ENCODE measurements at places on chromosomes 11 and 22.

GRCh38 chr22:50186181-50186714, 535 bp downstream of the TRABD start:
- DNase-seq, result no peak
- peaks cover 10% of the 10 kb centered on the region for H3K36me3 ChIP-seq
- no peaks in the 10 kb centered on the region for H3K27me3 ChIP-seq

DNA sequence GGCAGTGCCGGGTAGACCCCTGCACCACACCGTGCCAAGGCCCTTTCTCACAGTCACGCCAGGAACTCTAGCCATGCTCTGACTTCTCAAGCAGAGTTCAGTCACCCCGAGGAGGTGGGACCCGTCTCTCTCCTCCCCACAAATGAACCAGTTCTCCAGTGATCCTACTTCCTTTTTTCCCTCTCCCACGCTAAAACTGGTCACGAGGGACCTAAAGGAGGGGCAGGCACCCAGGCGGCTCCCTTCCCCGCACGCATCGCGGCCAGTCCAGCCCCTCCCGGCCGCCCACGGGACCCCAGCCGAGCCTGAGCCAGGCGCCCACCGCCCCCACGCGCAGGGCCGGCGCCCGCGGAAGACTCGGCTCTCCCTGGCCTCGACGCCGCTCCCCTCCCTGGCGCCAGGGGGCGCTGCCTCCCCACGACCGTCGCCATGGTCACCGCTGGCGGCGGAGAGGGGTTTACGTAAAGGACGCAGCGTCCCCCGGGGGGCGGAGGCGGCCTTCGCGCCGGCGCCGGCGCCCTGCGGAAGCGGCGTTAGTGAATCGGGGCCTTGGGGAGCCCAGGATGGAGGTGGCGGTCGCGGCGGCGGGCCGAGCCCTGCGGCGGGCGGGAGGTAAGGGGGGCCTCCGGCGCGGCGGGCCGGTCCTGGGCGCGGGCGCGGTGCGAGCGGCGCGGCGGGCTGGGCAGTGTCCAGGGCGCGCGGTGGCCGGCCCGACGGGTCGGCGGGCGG, at the start of gene DAGLA:
DAGLA (plus strand) TSS at position 499 of the 729 bp plus-strand sequence. CDS start 39,765 bp downstream, outside the sequence.
- H3K36me3 ChIP-seq, result no peaks in the 10 kb centered on the region
- peaks cover 37% of the 10 kb centered on the region for H3K27me3 ChIP-seq
- no peak for DNase-seq
- H3K4me3 ChIP-seq, result peak within 1 kb of the TSS; percentile 37

DNA sequence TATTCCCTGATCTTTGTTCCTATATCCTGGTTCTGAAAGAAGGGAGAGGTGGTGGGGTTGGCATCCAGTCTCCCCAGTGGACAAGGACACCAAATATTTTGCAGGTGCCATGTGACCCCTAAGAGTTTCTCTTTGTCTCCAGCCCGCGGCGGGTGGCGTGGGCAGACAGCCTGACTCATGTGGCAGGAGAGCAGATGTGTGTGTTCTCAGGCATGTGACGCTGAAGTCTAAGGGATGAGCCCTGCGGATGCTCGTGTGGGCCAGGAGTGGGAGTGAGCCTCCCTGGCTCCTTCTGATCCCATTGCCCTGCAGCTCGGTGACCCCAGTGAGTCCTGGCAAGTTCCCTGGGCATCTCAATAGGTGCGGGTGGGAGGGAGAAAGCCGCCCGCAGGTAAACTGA, 94.8 kb upstream of the TBCEL start:
- DNase-seq, result no peak
- no peaks in the 10 kb centered on the region for H3K27me3 ChIP-seq
- no peaks in the 10 kb centered on the region for H3K4me1 ChIP-seq
- H3K27ac ChIP-seq, result no peak overlapping the region
- no peaks in the 10 kb centered on the region for H3K36me3 ChIP-seq

GRCh38 chr11:66001942-66002647, at the start of the genes BANF1 and EIF1AD:
Gene BANF1 (plus strand): TSS chr11:66002503. CDS start chr11:66003251, 748 bp downstream.
Gene EIF1AD (minus strand): TSS chr11:66002157. CDS start chr11:66000389, 1,768 bp downstream.
- H3K4me1 ChIP-seq, result peaks cover 6% of the 10 kb centered on the region
- peak within 1 kb of the TSS; percentile 80 for H3K27ac ChIP-seq
- H3K36me3 ChIP-seq, result peaks cover 60% of the 10 kb centered on the region
- no peaks in the 10 kb centered on the region for H3K27me3 ChIP-seq
- H3K4me3 ChIP-seq, result peak within 1 kb of the TSS; percentile 69

DNA sequence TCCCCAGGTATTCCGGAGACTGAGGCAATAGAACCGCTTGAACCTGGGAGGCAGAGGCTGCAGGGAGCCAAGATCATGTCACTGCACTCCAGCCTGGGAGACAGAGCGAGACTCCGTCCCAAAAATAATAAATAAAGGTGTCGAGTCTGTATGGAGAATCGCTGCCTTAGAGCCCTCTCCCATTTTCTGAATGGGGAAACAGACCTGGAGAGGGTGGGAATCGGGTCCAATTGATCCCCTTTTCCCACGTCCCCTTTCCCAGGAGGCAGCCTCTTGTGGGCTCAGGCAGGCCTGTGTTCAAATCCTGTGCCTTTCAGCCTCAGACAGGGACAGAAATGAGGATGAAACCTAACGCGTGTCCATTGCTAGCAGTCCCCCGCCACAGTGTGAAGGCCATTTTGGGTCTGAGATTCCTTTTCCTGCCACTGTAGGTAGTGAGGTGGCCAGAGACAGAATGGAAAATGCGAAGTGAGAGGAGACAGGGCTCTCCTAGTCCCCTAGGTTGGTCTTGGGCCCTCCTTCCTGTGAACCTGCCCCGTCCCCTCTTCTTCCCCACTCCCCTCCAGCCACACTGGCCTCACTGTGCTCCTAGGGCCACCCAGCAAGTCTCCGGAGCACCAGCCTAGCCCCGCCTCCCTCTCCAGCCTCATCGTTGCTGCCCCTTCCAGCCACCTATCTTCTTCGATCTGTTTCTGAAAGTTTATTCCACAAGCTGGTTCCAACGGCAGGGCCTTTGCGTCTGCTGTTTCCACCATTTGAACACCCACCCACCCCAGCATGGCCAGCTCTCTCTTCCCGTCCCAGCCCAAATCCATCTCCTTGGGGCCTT, 2.7 kb upstream of the POLDIP3 start:
- no peaks in the 10 kb centered on the region for H3K27me3 ChIP-seq
- peaks cover 27% of the 10 kb centered on the region for H3K4me1 ChIP-seq
- H3K27ac ChIP-seq, result no peak overlapping the region
- no peak overlapping the region for H3K4me3 ChIP-seq
- no peak for DNase-seq

- H3K27me3 ChIP-seq, result no peaks in the 10 kb centered on the region
- H3K27ac ChIP-seq, result peak overlapping the region; percentile 14
- DNase-seq, result no peak
- H3K4me3 ChIP-seq, result no peak overlapping the region
Observed at GRCh38 chr22:35728639-35729308, 11.1 kb downstream of the APOL5 start.

DNA sequence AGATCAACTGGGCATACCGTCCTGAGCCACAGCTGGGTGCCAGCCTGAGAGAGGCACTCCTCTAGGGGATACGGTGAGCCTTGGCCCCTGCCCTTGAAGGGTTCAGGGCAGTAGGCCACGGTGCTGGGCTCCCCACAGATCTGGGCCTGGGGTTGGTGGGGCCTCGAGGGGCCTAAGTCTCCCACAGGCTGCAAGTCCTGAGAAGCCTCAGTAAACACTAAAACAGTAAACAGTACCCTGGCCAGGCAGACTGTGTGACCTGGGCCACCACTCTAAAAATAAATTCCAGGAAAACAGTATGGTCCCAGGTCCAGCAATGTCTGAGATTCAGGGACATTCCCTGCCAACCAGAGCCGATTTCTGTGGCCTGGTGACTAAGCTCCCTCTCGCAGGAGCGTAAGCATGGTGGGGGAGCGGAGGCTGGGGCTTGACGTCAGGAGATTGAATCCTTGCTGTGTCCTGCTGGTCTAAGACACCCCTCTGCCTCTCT, 2.3 kb upstream of the RHOD start:
- H3K27ac ChIP-seq, result peak overlapping the region; percentile 95
- no peak for DNase-seq
- H3K4me1 ChIP-seq, result peaks cover 21% of the 10 kb centered on the region
- H3K27me3 ChIP-seq, result no peaks in the 10 kb centered on the region
- no peak overlapping the region for H3K4me3 ChIP-seq

- DNase-seq, result no peak
- H3K36me3 ChIP-seq, result no peaks in the 10 kb centered on the region
- H3K4me3 ChIP-seq, result no peak within 1 kb of the TSS
Observed at GRCh38 chr11:85685820-85686459, at the start of gene CCDC89. Gene CCDC89 (minus strand): TSS chr11:85686195. CDS start chr11:85686130, 65 bp downstream.

GRCh38 chr11:73213196-73214143, 4.6 kb upstream of the P2RY2 start:
- H3K36me3 ChIP-seq, result no peaks in the 10 kb centered on the region
- no peaks in the 10 kb centered on the region for H3K4me1 ChIP-seq
- H3K4me3 ChIP-seq, result no peak overlapping the region
- no peaks in the 10 kb centered on the region for H3K27me3 ChIP-seq

DNA sequence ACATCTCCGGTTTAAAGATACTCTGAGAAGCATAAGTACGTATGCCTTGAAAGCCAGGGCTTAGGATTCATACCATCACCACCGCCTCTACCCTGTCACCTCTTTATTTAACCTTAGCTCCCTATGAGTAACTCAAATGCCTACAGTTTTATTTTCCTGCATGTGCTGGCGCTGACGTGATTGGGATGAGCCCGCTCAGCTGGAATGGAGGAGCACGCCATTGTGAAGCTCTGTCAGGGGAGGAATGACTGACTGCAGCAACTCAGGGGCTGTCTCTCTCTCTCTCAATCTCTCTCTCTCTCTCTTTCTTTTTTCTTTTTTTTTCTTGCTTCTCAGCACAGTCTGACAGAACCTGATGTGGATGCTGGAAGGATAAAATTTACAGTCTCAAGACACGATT, 12.4 kb downstream of the CAVIN3 start:
- no peaks in the 10 kb centered on the region for H3K27me3 ChIP-seq
- DNase-seq, result no peak
- H3K4me3 ChIP-seq, result no peak overlapping the region
- no peaks in the 10 kb centered on the region for H3K4me1 ChIP-seq
- no peak overlapping the region for H3K27ac ChIP-seq

GRCh38 chr11:43467958-43468357, 109.2 kb downstream of the TTC17 start:
- H3K36me3 ChIP-seq, result peaks cover 8% of the 10 kb centered on the region
- H3K27me3 ChIP-seq, result no peaks in the 10 kb centered on the region
- DNase-seq, result no peak
- H3K4me1 ChIP-seq, result no peaks in the 10 kb centered on the region
- H3K4me3 ChIP-seq, result no peak overlapping the region

DNA sequence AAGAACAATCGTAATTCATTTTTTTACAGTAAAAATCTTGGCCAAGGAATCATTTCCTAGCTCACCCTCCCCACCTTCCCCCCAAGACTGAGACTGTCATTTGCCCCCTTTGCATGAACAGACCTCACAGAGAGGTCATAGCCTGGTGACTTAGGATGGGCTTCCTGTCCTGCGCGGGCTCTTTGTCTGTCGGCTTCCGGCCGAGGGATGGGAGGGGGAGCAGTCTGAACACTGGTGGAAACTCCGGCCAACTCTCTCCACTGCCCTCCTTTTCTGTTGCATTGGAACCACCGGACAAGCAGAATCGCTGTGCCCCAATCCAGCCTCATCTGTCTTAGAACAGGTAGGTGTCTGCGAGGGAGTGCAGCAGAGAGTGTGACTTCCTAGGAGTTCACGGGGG, 41.7 kb downstream of the TEAD1 start:
- H3K36me3 ChIP-seq, result peaks cover 4% of the 10 kb centered on the region
- DNase-seq, result no peak
- H3K27ac ChIP-seq, result no peak overlapping the region

- no peak for DNase-seq
- H3K27ac ChIP-seq, result no peak overlapping the region
- H3K27me3 ChIP-seq, result no peaks in the 10 kb centered on the region
- no peaks in the 10 kb centered on the region for H3K4me1 ChIP-seq
- H3K4me3 ChIP-seq, result no peak overlapping the region
- H3K36me3 ChIP-seq, result no peaks in the 10 kb centered on the region
Observed at GRCh38 chr22:48445113-48445827, 1382.4 kb downstream of the BRD1 start.

DNA sequence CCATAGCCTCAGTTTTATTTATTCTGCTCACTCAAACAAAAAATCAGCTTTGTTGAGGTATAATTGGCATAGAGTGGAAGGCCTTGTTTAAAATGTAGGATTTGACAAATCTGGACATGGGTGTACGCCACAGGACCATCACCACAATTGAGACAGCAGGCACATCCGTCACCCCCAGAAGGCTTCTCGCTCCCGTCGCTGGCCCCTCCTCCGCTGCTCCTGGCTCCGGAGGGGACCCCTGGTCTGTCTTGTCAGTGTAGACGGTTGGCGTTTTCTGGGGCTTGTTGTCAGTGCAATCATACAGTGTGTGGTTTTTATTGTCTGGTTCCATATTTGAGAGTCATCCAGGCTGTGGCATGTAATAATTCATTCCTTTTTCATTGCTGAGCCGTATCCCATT, 97.6 kb downstream of the KCNQ1 start:
- H3K27ac ChIP-seq, result no peak overlapping the region
- no peaks in the 10 kb centered on the region for H3K4me1 ChIP-seq
- no peaks in the 10 kb centered on the region for H3K36me3 ChIP-seq
- peak; percentile 10 for DNase-seq

DNA sequence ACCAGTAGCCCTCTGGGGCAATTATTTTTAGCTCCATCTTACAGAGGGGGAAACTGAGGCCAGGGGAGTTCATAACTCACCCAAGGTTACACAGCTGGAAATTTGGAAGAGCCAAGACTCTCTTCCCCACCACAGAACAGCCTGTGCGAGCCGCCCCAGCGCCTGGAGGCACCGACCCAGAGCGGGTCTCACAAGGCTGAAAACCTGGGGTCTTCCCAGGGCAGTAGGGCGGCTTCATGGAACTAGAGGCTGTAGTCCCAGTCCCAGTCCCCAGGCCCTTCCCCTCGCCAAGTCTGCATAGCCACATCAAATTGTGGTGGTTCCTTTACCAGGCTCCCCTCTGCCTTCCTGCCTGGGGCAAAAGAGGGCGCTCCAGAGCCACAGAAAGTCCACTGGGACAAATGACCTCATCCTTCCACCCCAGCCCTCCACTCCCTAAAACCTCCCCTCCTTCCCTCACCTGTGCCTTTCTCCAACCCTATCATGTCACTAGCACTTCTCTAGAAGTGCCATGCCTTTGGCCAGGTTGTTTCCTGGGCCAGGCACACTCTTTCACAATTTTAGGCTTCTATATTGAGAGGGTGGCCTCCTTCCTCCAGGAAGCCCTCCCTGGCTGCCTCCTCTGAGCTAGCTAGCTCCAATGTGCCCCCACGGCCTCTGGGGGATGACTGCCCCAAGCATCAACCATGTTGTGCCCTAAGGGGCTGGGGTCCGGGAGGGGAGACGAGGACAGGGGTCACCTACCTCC, 15.2 kb upstream of the CDC42EP1 start:
- no peak overlapping the region for H3K4me3 ChIP-seq
- H3K27me3 ChIP-seq, result no peaks in the 10 kb centered on the region
- peaks cover 40% of the 10 kb centered on the region for H3K4me1 ChIP-seq
- no peaks in the 10 kb centered on the region for H3K36me3 ChIP-seq
- no peak for DNase-seq

Data from RWPE2 (cell line).